ENCODE measurements at places on chromosomes 2 and 18. TPM values are rescaled to one million over a fixed set of nuclear protein-coding genes. Genes with fewer than 3 reads are reported as not detected.

GRCh38 chr2:26450031-26450635, 27.8 kb downstream of the OTOF start:
- DNase-seq: no peak

- DNase-seq: no peak
Observed at GRCh38 chr18:34741401-34741800, 31.3 kb downstream of the DTNA start.

TFPI gene
- not detected for polyA plus RNA-seq

UGT1A1 gene
- polyA plus RNA-seq: not detected

CCDC121 gene
- 0.62 TPM for polyA plus RNA-seq

POTEI gene
- polyA plus RNA-seq: not detected

Data from CD8-positive, alpha-beta memory T cell (primary cell).